Activated T-cell treated with anti-CD3 and anti-CD28 coated beads, Interleukin-2, amount 50 U/mL, for 72 hours (primary cell): ENCODE measurements at places on chromosomes 12 and 14.

- no peak for DNase-seq
These were observed 552 bp downstream of the TAPBPL start for GRCh38 chr12:6452245-6452943.

- no peak for DNase-seq
These were observed 41.4 kb downstream of the FBXL14 start for GRCh38 chr12:1552911-1553491.

GRCh38 chr12:81468206-81468605 lies 290.9 kb downstream of the PPFIA2 start:
- DNase-seq, result no peak

DNA sequence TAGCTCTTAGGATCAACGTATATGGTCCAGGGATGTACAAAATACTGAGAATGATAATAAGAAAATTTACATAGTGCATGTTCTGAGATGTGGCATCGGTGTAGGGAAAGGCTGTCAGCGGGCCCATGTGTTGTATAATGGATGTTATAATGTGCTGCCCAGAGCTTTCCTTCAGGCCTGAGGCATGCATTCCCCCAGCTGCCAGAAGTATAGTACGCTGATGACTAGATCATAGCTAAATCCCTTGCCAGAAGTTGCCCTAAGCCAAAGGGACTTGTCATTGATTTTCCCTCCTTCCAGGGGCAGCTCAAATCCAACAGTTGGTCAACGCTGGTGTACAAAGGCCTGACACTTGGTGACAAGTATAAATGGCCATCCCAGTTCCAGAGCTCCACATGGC lies 6.5 kb upstream of the OR11G2 start:
- no peak for DNase-seq

DNA sequence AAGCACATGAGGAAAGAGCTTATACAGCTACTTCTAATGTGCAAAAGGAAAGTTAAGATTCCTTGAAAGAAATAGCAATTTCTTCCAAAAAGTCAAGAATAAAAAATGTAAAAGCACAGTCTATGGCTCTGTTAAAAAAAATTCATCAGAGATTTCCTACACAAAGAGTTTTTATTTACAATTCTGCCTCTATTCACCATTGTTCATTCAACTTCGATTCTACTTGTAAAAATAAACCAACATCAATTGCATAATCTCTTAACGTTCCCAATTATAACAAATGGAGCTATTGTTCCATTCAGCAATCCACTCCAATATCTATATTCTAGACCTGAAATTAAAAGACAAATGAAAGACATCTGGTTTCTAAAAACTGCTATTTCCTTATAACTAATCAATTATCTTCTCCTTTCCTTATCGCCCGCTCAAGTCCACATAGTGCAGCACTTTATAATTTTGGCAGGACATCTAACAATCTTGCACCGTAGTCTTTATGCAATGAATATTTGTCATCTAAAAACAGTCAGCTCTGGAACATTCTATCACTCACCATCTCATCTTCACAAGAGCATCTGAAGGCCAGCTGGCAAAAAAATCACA lies 6.2 kb downstream of the EIF2S3B start:
- no peak for DNase-seq

DNA sequence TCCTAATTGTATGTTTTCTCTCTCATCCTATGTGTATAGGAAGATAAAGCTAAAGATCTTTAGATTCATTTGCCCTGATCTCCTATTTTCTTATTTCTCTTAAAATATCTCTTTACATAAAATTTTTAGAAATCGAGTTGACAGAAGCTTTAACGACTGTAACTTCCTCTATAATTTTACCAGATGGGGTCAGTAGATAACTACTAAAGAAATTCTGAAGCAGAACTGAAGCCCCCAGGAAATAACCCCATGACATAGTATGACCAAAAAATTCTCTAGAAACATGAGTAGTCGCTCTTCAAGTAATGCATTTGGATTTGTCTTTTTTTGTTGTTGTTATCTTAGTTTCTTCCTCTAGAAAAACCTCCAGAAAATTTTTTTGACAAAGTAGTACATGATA lies 288.0 kb downstream of the ERC1 start:
- no peak for DNase-seq

- DNase-seq, result no peak
These were observed 205.4 kb downstream of the DAD1 start for GRCh38 chr14:22383515-22384166.

DNA sequence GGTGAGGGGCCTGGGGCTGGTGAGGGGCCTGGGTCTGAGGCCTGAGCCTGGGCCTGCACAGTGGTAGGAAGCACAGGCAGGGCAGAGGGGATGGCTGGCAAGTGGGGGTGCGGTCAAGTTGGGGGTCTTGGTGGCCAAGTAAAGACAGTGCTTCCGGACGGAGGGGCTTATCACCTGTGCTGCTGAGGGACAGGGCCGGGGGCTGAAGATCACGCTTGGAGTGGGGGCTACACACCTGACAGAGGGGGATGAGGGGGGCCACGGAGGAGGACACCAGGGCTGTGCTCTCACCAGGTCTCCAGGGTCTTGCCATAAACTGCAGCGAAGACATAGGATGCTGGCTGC lies 12.2 kb downstream of the TEDC1 start:
- no peak for DNase-seq

DNA sequence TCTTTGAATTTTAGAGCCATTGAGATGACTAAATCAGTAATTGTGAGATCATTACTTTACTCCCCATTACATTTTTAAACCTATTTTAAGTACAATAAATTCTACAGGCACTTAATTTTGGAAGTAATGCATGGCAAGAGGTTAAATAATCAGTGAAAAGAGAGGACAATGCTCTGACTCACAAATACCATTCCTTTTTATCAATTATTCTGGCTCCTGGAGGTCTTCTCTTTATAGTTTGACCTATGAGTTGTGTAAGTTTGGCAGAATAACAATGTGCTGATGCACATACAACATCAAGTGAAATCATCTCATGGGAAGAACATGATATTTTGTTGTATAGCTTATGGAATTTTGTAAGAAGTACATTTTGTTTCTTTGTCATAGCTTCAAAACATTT lies 166.7 kb downstream of the TMTC3 start:
- no peak for DNase-seq

- DNase-seq, result no peak
These were observed 62.0 kb downstream of the DYRK2 start for GRCh38 chr12:67710582-67710981.

DNA sequence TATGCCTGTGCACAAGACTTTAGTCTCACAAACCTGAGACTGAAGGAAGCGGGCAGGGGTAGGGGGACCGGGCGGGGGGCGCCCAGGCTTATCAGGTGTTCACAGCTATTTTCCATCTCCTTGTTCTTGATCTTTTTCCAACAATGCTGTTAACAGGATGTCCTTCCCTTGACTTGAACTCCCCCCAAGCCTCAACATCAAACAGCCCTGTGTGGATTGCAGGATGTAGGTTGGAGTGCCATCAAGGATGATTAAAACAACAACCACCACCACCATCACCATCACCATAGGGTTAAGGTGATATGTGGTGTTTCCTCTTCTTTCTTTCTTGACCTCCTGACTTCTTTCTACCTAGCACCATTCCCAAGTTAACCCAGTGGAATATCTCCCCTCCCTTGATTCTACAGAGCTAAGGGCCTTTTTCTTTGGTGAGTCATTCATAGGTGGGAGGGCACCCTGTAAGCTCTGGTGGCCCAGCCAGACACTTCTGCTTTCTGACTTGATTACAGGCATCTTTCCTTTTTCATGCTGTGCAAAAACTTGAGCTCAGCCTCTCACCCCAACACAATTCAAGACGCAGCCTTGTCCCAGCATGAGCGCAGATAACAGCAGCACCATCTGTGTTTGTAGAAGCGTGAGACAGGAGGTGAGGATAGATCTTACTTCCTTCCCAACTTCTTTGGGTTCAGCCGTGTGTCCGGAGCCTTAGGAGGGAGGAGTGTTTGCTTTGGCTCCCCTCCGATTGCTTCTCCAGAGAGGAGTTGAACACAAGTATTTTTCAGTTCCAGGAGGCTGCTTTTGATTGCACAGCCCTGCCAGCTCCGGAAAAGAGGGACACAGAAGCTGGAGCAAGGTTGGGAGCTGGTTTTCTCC lies 26.8 kb downstream of the FLVCR2 start:
- no peak for DNase-seq

DNA sequence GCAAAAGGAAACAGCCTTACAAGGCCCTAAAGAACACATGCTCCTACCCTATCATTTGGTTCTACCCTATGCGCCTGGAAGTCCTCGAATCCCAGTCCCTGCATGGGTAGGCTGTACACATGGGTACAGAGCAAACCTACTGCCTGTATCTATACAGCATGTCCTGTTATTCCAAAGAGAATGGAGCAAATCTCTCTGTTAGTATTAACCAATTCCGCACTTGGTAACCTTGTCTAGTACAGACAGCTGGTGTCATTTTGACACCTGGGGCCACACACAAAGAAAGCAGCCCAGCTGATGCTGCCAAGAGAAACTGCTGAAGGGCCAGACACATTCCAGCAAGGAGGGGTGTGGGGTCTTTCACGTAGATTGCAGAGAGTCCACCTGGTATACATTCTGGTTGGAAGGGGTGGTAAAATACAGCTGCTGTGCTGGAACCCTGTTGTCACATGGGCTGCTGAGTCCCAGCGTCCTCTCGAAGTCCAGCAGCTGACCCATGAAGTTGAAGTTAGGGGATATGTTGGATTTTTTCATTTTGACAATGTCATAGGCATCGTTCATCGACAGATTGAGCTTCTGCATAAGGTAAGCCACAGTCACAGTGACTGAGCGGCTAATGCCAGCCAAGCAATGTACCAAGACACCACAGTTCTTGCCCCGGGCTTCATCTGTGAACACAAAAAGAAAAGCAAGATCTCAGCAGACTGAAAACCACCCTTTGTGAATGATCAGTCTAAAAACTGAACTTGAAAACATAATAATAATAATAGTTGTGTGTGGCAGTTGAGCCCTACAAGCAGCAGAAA lies 3.2 kb downstream of the DUSP6 start:
- no peak for DNase-seq

DNA sequence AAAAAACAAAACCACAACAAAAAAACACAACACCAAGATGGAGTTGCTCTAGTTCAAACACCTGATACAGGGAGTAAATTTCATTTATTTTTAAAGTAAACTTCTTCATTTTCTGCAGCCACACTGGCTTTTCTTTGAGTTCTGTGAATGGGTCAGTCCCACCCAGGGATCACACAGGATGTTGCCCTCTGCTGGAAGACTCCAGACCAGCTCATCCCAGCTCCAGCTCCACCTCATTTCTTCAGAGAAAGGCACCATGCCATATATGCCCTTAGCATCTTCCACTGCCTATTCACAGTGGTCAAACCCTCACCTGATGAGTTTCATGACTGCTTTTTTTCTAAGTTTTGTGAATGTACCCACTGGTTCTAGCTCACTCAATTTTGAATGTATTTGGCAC lies 8.0 kb downstream of the GLIPR1 start:
- no peak for DNase-seq

GRCh38 chr12:62866451-62867082 lies 68.4 kb downstream of the PPM1H start:
- no peak for DNase-seq

DNA sequence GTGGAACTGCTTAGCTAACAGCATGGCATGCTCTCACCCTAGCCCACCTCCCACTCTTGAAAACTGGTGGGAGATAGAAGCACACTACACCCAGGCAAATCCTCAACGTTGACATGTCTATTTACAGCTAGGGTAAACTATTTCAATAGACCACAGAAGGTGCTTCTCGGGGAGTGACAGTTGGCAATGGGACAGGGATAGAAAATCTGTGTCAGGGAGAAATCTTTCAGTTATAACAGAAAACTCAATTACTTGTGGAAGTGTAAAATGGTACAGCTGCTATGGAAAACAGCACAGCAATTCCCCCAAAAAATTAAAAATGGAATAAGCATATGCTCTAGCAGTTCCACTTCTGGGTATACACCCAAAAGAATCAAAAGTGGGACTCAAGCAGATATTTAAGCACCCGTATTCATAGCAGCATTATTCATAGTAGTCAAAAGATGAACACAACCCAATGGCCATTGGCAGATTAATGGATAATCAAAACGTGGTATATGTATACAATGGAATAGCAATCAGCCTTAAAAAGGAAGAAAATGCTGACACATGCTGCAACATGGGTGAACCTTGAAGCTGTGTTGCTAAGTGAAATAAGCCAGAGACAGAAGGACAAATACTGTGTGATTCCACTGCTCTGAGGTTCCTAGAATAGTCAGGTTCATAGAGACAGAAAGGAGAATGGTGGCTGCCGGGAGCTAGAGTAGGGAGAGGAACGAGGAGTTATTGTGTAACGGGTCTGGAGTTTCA lies 92.5 kb downstream of the STAB2 start:
- no peak for DNase-seq

DNA sequence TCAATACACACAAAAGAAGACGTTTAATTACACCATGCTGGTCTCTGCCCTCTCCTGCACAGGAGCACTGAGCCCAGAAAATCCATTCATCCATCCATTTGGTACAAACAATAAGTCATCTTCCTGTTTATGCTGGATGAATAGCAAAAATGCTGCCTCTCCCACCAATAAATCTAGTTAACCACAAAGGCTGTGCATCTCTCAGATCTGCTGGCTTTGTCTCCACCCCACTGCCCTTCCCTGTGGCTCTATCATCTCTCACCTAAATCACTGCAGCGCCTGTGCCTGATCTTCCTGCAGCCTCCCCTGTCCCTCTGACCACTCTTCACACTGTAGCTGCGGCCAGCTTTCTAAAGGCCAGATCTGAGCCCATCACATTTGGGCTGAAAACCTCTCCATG lies 72.9 kb upstream of the DDX11 start:
- no peak for DNase-seq

DNA sequence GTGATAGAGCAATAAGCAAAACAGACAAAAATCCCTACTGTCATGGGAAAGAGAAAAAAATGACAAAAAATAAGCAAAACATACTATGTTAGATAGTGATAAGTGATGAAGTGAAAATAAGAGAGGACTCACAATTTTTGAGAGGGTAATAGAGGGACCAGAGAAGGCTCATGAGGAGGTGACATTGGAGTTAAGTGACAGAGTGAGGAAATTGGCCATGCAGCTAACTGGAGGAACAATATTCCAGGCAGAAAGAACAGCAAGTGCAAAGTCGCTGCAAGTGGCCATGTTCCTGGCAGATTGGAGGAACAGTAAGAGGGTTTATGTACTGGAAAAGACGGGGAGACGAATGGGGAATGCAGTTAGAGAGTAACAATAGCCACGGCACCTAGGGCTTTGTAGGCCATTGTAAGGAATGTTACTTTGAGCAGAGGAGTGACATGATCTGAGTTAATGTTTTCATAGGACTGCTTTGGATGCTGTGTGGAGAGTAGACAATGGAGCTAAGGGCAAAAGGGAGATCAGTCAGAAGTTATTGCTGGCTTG lies 1.4 kb upstream of the SAV1 start:
- DNase-seq, result no peak

DNA sequence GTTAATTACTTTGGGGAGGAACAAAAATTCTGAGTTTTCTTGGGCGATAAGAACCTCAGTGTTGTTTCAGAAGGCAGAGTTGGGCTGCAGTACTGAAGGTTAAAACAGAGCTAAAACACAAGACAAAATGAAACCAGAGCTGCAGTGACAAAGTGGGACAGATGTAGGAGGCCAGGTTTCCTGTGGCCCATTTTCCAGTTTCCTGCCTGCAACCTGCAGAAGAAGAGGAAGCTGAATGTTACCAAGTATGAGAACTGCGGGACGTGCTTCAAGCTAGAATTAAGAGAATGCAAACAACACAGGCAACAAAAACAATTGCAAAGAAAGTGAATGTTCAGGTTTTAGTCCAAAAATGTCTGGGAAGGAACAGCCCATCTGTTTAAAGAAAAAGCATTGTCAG lies 17.8 kb downstream of the ELK3 start:
- DNase-seq, result no peak

- no peak for DNase-seq
These were observed 163.2 kb upstream of the CCDC198 start for GRCh38 chr14:57656853-57657252.

GRCh38 chr12:91952916-91953315 lies 192.7 kb downstream of the BTG1 start:
- DNase-seq, result no peak
